ENCODE measurements at places on chromosomes 2 and 18.

- H3K27me3 ChIP-seq, result no peaks in the 10 kb centered on the region
- H3K36me3 ChIP-seq, result peaks cover 2% of the 10 kb centered on the region
- H3K4me1 ChIP-seq, result peaks cover 57% of the 10 kb centered on the region
- no peak overlapping the region for H3K4me3 ChIP-seq
Observed at GRCh38 chr2:224970311-224970710, 72.0 kb downstream of the DOCK10 start.

DNA sequence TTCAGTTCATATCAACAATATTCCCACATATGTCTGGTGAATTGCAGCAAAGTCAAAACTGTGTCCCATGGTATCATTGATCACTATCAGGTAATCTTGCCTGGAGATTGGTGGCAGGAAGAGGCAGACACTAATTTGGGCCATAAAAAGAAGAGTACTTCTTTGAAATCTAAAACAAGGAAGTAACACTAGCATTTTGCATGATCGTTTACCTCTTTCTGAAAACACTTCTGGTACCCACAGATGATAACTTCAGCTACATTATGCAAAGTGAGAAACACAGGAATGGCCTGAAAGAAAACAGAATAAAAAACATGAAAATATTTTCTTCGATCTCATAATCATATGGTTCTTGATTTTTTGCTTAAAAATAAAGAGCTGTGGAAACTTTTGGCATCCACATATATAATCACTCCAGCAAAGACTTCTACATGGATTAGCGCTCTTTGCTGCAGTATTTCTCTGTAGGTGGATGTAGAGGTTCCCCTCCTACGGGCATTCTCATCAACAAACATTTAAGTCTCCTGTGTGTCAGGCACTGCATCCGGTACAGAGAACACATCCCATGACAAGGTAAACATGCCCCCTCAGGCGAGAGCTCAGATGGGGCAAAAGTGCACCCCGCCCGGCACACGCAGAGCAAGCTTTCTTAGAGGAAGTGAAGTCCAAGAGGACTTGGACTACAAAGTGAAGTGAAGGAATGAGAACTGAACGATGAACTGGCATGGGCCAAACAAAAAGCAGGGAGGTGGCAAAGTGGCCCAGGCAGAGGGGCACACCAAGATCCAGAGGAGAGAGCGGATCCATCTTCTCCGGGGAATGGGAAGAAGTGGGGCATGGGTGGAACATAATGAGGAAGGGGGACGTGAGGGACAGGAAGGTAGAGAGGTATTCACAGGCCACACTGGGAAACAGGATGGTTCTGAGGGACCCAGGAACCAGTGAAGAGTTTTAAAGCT lies 68.0 kb upstream of the RIOK3 start:
- no peaks in the 10 kb centered on the region for H3K36me3 ChIP-seq
- H3K4me1 ChIP-seq, result peaks cover 13% of the 10 kb centered on the region
- peak overlapping the region; percentile 58 for H3K27ac ChIP-seq
- H3K4me3 ChIP-seq, result peak overlapping the region; percentile 31
- no peaks in the 10 kb centered on the region for H3K27me3 ChIP-seq

- no peak for DNase-seq
- peaks cover 25% of the 10 kb centered on the region for H3K36me3 ChIP-seq
- H3K4me1 ChIP-seq, result peaks cover 30% of the 10 kb centered on the region
- H3K27me3 ChIP-seq, result no peaks in the 10 kb centered on the region
- H3K27ac ChIP-seq, result peak overlapping the region; percentile 54
- no peak overlapping the region for H3K4me3 ChIP-seq
Observed at GRCh38 chr2:32572737-32573136, 55.1 kb upstream of the TTC27 start.

GRCh38 chr2:231617059-231617926 lies 24.6 kb downstream of the TEX44 start:
- peaks cover 17% of the 10 kb centered on the region for H3K4me1 ChIP-seq
- no peak overlapping the region for H3K4me3 ChIP-seq
- no peak overlapping the region for H3K27ac ChIP-seq
- no peak for DNase-seq

GRCh38 chr2:2331881-2332280 lies 806 bp upstream of the MYT1L start:
- H3K4me3 ChIP-seq, result no peak overlapping the region
- DNase-seq, result no peak
- no peak overlapping the region for H3K27ac ChIP-seq
- H3K27me3 ChIP-seq, result no peaks in the 10 kb centered on the region
- no peaks in the 10 kb centered on the region for H3K4me1 ChIP-seq

- peaks cover 34% of the 10 kb centered on the region for H3K4me1 ChIP-seq
- peaks cover 52% of the 10 kb centered on the region for H3K36me3 ChIP-seq
- H3K27me3 ChIP-seq, result no peaks in the 10 kb centered on the region
- H3K27ac ChIP-seq, result peak overlapping the region; percentile 76
Observed at GRCh38 chr2:86175828-86176227, 19.4 kb downstream of the IMMT start.

DNA sequence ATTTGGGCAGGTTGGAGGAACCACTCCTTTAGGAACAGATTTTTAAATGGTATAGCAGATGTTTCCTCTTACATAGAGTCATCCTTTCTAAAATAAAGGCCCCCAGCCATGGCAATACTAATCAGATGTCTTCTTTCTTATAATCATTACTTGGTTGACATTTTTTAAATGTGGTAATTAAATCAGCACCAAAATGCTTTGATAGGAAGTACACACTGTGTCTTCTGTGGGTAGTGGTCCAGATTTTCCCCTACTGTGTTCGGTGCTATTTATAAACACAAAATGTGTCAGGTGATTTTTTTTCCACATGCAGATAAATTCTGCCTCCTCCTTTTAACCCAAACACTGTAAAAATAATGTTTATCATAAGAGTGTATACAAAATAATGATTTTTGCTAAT lies 200.9 kb upstream of the DTNA start:
- H3K4me3 ChIP-seq, result no peak overlapping the region
- H3K36me3 ChIP-seq, result no peaks in the 10 kb centered on the region
- no peak for DNase-seq
- no peaks in the 10 kb centered on the region for H3K27me3 ChIP-seq

GRCh38 chr18:74380916-74381315 lies 65.3 kb downstream of the C18orf63 start:
- no peak for DNase-seq
- no peak overlapping the region for H3K27ac ChIP-seq
- H3K36me3 ChIP-seq, result no peaks in the 10 kb centered on the region

DNA sequence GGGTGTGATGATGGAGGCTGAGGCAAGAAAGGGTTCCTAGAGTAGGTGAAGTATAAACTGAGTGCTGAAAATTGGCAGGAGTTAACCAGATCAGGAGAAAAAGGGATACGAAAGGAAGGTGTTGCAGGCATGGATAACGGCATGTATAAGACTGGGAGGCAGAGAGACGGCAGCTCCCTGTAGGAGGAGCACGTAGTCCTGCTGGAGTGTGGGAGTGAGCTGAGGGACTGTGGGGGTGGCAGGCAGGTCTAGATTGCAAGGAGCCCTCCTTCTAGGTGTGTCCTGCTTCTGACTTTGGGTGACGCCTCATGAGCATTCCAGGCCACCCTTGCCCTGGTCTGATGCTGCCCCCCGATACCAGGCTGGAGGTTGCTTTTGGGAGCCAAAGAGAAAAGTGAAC lies 36.4 kb upstream of the KCTD1 start:
- no peaks in the 10 kb centered on the region for H3K4me1 ChIP-seq
- no peaks in the 10 kb centered on the region for H3K36me3 ChIP-seq
- peak overlapping the region; percentile 12 for H3K27ac ChIP-seq
- DNase-seq, result no peak

DNA sequence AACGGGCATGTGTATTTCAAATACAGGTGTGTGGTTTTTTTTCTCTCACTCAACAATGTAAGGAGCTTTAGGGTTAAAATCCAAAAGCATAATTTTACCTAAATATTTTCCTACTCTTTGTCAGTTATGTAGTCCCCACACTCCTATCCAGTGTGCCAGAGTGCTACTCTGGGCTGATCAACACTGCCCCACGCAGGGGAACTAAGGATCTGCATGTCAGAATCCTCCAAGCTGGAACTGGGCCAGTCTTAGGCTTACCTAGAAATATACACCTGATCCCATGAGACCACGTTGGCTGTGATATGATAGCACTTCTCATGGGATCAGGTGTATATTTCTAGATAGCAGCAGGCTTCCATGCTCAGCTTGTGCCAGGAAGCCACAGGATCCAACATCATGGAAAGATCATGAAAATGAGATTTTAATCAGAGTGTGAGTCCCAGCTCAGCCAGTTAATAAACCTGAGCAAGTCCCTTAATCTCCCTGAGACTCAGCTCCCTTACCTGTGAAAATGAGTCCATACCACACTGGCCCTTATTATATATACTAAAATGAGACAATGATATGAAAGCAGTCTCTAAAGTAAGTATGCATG lies 29.7 kb downstream of the CCDC141 start:
- no peaks in the 10 kb centered on the region for H3K27me3 ChIP-seq
- no peak overlapping the region for H3K27ac ChIP-seq

DNA sequence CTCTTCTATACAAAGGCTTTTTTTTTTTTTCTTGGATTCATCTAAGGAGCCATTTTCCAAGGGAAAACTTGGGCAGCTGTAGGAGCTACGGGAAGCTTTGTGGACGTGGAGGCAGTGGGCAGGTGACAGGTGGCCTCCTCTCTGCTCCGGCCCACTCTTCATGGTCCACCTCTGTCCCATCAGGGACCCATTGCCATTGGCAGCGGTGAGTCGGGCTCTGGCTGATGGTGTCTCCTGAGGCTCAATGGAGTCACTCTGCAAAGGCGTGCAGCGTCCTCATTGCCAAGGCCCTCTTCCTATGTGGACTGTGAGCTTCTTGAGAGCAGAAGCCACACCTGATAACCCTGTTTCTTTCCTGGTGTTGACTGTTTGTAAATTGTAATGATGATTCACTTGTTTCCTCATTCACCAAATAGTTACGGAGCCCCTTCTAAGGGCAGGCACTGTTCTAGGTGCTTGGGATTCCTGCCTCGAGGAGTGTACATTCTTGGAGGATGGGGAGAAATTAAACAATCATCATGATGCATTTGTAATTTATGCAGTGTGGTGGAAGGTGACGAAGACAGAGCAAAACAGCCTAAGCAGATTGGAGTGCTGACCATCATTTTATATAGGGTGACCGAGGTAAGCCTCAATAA lies 240.3 kb upstream of the HS6ST1 start:
- H3K4me1 ChIP-seq, result no peaks in the 10 kb centered on the region
- DNase-seq, result no peak
- H3K27me3 ChIP-seq, result peaks cover 47% of the 10 kb centered on the region
- H3K36me3 ChIP-seq, result peaks cover 2% of the 10 kb centered on the region
- H3K27ac ChIP-seq, result no peak overlapping the region
- no peak overlapping the region for H3K4me3 ChIP-seq

DNA sequence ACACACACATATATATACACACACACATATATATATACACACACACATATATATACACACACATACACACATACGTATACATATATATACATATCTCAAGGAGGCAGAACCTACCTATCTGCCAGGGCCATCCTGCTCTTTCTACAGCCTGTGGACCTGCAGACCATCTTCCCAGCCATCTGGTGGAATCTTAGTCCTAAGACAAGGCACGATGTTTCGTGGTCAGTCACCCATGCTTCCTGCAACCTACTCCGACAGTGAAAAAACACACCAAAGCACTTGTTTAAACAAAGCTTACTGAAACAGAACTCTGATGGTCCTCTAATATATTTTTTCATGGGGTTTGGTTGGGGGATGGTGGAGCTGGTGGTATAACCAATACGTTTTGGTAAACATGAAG lies 164.2 kb upstream of the ZNF521 start:
- no peaks in the 10 kb centered on the region for H3K4me1 ChIP-seq
- no peak overlapping the region for H3K27ac ChIP-seq
- H3K27me3 ChIP-seq, result no peaks in the 10 kb centered on the region
- no peak for DNase-seq
- no peaks in the 10 kb centered on the region for H3K36me3 ChIP-seq

GRCh38 chr2:137255990-137256389 lies 490.6 kb downstream of the THSD7B start:
- no peak overlapping the region for H3K27ac ChIP-seq
- no peak overlapping the region for H3K4me3 ChIP-seq
- no peaks in the 10 kb centered on the region for H3K27me3 ChIP-seq
- peaks cover 2% of the 10 kb centered on the region for H3K36me3 ChIP-seq
- no peak for DNase-seq

DNA sequence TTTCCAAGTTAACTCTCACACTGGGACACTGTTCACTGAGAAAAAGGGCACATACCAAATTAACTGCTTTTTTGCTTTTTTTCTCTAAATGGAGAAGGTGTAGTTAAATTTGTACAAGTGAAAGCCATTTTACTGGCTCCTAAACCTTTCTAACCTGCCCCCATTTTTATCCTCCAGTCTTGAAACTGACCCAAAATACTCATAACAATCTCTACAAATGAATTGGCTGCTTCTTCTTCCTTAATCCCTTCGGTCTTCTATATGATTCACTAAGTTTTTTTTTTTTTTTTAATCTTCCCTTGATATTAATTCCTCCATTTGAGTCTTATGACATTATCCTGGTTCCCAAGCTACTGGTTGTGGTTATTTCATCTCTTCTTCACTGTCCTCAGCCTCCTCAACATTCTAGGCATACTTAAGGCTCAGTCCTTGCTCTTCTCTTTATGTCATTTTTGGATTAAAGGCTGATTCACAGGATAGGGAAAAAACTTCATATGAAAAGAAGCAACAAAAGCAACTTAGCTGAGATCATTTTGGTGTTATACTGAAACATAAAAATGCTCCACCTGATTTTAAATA lies 19.8 kb downstream of the ORC2 start:
- H3K27me3 ChIP-seq, result no peaks in the 10 kb centered on the region
- no peak for DNase-seq
- peak overlapping the region; percentile 74 for H3K27ac ChIP-seq
- H3K4me1 ChIP-seq, result peaks cover 13% of the 10 kb centered on the region
- H3K36me3 ChIP-seq, result peaks cover 40% of the 10 kb centered on the region

- H3K27me3 ChIP-seq, result peaks cover 14% of the 10 kb centered on the region
- H3K27ac ChIP-seq, result no peak overlapping the region
- no peaks in the 10 kb centered on the region for H3K4me1 ChIP-seq
- H3K36me3 ChIP-seq, result no peaks in the 10 kb centered on the region
Observed at GRCh38 chr2:118889995-118890394, 42.5 kb upstream of the EN1 start.
